Retina (tissue), 1 donor: ENCODE measurements at places on chromosomes 11 and 22.
A peak's percentile ranks its signal among the peaks of the same experiment; 100 is the strongest.

GRCh38 chr11:77617892-77618291, 19.7 kb downstream of the CLNS1A start:
- no peak for DNase-seq

DNA sequence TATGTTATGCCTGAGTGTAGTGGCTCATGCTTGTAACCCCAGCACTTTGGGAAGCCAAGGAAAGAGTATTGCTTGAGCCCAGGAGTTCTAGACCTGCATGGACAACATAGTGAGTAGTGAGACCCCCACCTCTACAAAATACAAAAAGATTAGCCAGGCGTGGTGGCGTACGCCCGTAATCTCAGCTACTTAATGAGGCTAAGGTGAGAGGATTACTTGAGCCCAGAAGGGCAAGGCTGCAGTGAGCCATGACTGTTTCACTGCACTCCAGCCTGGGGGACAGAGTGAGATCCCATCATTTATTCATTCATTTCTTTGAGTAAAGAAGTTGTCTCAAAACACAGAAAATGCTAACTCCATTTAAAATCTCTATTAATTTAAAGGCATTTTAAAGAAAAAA, 1061.6 kb downstream of the JRKL start:
- no peak for DNase-seq

DNA sequence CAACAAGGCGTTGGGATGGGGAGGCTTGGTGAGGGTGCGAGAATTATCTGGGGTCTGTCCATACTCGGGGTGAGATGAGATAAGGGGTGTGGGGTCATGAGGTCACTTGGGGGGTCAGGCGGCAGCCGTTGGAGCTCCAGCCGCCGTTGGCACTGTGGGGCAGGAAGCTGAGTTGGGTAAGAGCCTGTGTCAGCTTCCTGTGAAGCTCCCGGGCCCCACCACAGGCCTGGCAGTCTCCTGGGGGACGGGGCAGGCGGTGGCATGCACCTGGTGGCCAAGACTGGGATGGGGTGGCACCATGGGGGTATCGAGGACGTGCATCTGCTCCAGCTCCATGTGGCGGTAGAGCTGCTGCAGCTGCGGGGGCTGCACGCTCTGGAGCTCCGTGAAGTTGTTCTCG, 7.1 kb upstream of the MYBPC3 start:
- no peak for DNase-seq

DNA sequence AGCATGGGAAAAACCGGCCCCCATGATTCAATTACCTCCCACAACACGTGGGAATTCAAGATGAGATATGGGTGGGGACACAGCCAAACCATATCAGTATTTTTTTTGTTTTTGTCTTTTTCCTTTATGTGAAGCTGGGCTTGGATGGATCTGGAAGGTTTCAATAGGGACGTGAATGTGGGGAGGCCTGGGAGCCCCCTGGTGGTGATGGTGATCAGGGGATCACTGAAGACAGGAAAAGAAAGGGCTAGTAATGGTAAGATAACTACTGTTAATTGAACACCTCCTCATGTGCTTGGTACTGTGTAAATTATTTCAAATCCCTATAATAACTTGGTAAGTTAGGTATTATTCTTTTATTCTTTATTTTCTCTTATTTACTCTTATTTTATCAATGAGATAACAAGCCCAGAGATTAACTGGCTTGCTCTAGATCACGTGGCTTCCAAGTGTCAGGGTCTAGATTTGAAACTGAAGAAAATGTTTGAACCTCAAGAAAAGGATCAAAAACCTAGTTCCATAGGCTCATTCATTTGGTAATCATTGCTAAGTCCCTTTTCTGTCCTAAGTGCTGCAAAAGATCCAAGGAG, 364.2 kb downstream of the TENM4 start:
- DNase-seq = peak; percentile 34

GRCh38 chr11:35787013-35787504, 124.5 kb downstream of the TRIM44 start:
- DNase-seq = peak; percentile 78

- no peak for DNase-seq
These were observed 110.3 kb downstream of the CADM1 start for GRCh38 chr11:115393950-115394349.
